ENCODE measurements at places on chromosomes 2 and 18. TPM values are rescaled to one million over a fixed set of nuclear protein-coding genes. Genes with fewer than 3 reads are reported as not detected.

DNA sequence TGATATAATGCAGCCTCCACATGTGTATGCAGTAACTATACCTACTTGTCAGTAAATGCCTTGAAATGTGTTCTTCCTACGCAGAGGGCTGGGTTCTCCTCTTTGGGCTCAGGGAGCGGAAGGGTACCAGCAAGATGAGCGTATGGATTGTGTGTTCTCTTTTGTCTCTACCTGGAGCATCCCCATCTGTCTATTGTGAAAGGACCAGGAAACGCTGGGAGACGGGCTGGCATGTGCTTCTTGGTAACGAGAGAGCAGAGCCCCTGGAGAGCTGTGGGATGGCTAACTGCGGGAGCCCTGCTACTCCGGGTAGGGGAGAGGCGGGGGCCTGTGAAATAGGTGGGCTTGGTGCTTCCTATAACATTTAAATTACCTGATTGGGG lies 80.9 kb downstream of the BCL2 start:
- no peak for DNase-seq
- no peaks in the 10 kb centered on the region for H3K27me3 ChIP-seq
- no peaks in the 10 kb centered on the region for H3K36me3 ChIP-seq
- H3K27ac ChIP-seq = peak overlapping the region; percentile 75
- H3K4me3 ChIP-seq = no peak overlapping the region

Gene PROC
- not detected for total RNA-seq

GRCh38 chr18:79604205-79604912 lies 75.2 kb upstream of the CTDP1 start:
- H3K36me3 ChIP-seq = no peaks in the 10 kb centered on the region
- no peak overlapping the region for H3K27ac ChIP-seq
- no peaks in the 10 kb centered on the region for H3K27me3 ChIP-seq
- H3K4me3 ChIP-seq = no peak overlapping the region

Gene FEV
- total RNA-seq = not detected

- H3K4me1 ChIP-seq = peaks cover 22% of the 10 kb centered on the region
- H3K27me3 ChIP-seq = no peaks in the 10 kb centered on the region
- H3K36me3 ChIP-seq = no peaks in the 10 kb centered on the region
- DNase-seq = no peak
These were observed 151.2 kb downstream of the SRBD1 start for GRCh38 chr2:45459860-45460259.

- no peaks in the 10 kb centered on the region for H3K4me1 ChIP-seq
- DNase-seq = no peak
- H3K27me3 ChIP-seq = peaks cover 2% of the 10 kb centered on the region
- no peak overlapping the region for H3K27ac ChIP-seq
These were observed 11.4 kb downstream of the CRYGD start for GRCh38 chr2:208112969-208113368.

Gene HOXD9
- total RNA-seq = not detected
